Activated CD4-positive, alpha-beta T cell treated with anti-CD3 and anti-CD28 coated beads, Interleukin-2, amount 50 U/mL, for 1 hour (primary cell): ENCODE measurements at places on chromosomes 4 and X.

- DNase-seq = no peak
These were observed 125.1 kb upstream of the FRG1 start for GRCh38 chr4:189815404-189816192.

DNA sequence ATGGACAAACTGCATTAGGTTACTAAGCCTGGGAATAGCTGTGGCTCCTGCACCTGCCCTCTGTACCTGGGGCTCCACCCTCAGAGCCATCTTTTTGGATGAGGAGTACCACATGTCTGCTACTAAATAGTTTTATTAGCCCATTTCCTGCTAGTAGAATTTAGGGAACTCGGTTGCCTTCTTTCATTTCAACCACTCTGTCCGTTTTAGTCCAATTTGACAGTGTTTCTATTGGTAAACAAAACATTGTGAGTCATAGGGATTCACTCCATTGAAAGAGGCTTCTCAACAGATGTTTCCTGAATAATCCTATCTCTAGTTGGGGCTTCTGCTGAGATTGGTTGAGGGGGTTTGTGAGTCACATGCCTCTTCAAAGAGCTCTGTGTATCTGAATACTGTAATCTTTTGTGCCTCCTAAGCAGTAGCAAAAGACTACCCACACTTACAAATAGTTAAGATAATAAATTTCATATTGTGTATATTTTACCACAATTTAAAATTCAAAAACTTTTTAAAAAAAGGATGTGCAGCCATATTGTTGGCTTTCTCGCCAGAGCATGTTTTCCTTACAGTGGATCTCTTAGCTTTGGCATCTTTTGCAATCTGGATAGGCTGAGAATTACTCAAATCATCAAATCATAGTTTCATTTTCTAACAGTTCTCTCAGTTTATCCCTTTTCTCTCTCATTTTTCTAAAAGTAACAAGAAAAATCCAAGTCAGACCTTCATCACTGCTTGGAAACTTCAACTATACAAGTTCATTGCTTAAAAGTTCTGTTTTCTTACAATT is 9.9 kb downstream of the FAM200B start:
- DNase-seq = no peak

DNA sequence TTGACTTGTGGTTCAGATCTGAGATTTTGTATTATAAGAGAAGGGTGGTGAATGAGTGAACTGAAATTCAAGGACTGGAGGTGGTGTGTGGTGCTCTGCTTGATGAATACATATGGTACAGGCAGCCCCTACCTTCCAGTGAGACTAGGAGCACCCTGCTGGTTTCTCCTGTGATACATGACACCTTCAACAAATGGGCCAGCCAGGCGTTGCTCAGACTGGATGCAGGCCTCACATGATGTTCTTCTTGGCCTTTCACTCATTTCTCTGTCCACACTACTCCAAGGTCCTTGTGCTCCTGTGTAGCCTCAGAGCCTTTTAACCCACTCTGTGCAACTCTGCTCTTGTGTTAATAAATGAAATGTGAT is 67.2 kb downstream of the FNIP2 start:
- DNase-seq = no peak

DNA sequence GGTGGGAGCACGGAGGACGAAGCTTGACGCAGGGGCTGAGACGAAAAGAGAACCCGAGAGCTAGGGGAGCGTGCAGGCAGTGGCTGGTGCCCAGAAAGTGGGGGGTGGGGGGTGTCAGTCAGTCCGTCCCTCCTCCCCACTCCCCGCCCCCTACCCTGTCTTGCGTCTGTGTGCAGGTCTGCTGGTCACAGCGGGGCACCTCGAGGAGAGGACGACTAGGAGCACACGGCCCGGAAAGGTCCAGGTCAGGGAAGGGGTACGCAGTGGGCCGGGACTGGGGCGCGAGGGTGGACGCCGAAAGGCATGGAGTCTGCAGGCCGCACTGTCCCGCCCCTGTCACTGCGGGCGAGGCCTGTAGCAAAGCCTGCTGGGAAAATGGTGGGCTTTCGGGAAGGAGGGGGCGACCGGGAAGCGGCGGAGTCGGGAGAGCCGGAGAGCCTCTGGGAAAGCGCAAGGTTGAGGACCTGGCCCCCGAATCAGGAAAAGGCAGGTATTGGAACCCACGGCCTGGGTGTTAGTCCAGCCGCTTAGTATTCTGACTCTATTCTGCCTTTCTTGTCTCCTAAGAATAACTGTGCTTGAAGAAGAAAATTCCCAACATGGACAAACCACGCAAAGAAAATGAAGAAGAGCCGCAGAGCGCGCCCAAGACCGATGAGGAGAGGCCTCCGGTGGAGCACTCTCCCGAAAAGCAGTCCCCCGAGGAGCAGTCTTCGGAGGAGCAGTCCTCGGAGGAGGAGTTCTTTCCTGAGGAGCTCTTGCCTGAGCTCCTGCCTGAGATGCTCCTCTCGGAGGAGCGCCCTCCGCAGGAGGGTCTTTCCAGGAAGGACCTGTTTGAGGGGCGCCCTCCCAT is 769 bp downstream of the TCEAL1 start:
- peak; percentile 0 for DNase-seq

DNA sequence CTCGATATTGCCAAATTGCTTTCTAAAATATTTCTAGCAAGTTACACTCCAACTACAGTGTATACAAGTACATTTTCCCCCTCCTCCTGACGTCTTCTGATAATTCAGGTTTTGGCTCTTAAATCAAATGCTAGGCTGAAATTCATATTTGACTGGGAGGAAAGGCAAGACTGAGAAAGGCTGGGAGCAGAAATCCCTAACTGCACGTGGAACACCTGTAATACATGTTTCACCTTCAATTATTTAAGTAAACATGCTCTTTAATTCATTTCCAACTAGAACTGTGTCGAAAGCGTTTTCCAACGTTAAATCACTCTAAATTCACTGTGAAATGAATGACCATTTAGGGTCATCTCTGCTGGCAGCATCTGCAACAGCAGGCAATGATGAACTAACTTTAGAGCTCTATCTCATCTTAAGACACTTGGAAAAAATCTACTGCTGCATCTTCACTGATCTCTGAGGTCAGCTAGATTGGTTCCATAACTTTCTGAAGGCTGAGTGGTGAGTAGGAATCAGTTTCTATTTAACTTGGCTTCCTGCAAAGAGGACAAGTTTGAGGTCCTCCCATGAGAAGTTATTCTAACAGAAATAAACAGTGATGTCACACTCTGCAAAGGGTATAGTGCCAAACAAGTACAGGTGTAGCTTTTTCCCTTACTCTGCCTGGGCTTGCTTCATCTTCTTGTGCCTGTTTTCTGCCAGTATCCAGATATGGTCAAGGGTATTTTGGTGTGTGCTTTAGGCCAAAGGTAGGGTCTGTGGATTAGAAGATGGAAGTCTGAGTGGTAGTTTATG is 144.3 kb upstream of the PAK3 start:
- DNase-seq = no peak

- DNase-seq = no peak
These were observed 204.1 kb upstream of the DDX53 start for GRCh38 chrX:22795671-22796070.

- DNase-seq = no peak
These were observed 93.0 kb downstream of the ARHGAP10 start for GRCh38 chr4:147824884-147825283.

GRCh38 chr4:126267689-126268088 is 952.9 kb downstream of the FAT4 start:
- DNase-seq = no peak

DNA sequence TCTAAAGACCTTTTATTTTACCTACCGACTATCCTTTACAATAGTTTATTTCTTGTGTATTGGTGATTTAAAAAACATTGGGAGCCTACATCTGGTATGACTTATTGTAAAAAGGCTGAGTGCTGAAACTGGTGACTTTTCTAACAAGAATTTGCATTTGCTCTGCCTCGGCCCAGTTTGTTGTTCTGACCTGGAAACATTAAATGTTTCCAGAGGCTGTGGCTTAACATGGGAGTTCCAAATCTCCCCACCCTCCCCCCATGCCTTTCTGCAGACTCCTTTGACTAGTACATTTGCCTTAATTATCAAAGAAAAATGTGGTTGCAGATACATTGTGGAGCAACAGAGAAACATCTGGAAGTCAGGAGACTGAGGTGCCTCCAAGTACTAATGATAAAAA is 39.8 kb downstream of the SPCS3 start:
- no peak for DNase-seq

DNA sequence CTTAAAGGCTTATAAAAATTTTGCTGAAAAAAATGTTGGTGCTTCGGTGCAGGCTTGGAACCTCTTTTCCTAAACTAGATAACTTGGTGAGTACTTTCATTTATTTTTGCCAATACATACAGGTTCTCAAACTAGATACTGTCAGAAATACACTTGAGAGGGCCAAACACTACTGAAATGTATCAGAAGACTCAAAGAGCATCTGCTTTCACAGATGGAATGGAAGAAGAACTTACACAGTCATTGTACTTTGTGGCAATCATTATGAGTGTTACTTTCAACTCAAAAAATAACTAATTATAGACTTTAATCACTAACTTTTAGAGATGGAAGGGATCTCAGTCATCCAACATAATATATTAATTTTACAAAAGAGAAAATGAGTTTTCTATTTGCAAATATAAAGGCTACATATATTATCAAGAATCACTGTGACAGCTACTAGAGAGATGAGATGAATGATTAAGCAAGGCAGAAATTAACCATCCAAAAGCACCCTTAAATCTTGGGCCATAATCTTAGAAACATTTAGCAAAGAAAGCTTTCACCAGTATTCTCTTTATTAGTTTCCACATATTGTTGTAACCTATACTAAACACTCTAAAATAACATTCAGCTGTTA is 1.0 kb downstream of the ENAM start:
- DNase-seq = no peak

DNA sequence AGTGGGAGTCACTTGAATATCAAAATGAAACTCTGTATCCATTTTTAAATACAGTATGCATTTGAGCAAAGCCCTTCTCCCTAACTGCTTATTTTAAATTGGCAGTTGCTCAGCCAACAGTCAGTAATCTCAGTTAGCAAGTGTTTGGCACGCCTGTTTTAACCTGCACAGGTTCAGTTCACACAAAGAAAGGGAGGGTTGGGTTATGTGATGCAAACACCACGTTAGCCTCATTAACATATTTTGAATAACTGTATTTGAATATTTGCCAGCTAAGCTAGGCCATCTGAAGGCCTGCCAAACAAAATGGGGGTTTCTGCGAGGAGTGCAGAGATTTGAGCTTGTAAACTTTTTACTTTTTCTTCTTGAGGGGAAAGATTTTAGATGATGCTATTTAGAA is 19.8 kb downstream of the GAB1 start:
- DNase-seq = no peak

GRCh38 chrX:146602246-146602645 is 207.3 kb upstream of the CXorf51B start:
- no peak for DNase-seq

DNA sequence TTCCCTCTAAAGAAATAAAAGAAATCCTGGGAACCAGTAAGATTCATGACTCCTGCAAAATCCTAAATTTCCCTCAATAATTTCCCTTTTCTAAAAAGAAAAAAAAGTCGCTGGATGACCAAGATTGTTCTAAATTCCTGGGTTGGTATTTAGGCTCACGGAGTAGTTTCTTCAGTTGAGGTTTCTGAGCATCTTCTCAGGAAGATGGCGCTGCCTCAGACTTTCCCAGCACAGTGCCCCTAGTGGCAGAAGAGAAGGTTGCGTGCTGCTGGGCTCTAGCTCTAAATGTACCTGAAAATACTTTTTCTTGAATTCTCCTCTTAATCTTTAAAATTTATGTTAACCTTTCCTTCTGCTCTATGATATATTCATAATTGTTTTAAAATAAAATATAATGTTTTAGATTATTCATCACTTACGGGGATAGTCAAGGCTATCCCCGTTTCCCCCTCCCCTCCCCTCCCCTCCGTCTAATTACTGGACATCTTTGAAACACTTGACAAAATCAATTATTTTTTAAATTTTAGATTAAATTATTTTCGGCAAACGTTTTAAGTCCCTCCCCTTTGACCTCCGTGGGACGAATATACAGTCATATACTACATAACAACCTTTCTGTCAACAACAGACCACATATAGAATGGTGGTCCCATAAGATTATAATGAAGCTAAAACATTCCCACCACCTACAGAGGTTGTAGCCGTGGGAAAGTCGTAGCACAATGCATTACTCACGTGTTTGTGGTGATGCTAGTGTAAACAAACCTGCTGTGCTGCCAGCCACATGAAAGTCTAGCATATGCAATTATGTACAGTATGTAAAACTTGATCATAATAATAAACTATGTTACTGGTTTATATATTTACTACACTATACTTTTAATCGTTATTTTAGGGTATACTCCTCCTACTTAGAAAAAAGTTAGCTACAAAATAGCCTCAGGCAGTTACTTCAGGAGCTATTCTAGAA is 41.0 kb upstream of the GATB start:
- DNase-seq = peak; percentile 61

DNA sequence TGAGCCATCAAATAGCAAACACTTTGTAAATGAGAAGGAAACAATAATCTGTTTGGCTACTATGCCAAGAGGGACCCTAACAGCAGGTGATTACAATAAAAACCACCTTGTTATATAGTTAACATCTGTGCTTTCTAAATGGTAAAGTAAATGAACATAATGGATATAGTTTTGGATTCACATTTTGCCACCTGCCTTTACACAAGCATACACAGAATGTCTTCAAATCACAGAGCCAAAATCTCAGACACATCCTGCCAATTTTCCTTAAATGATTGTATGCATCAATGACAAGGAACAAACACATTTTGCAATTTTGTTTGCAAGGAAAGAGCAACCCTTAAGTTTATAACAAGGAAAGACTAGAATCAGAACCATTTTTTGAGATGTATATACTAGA is 334.2 kb downstream of the FSTL5 start:
- DNase-seq = no peak

- DNase-seq = no peak
These were observed 71.3 kb downstream of the EVC2 start for GRCh38 chr4:5636766-5637670.

GRCh38 chr4:118989098-118990080 is 100.7 kb downstream of the SYNPO2 start:
- no peak for DNase-seq

GRCh38 chr4:142563682-142564291 is 282.3 kb downstream of the INPP4B start:
- DNase-seq = no peak

DNA sequence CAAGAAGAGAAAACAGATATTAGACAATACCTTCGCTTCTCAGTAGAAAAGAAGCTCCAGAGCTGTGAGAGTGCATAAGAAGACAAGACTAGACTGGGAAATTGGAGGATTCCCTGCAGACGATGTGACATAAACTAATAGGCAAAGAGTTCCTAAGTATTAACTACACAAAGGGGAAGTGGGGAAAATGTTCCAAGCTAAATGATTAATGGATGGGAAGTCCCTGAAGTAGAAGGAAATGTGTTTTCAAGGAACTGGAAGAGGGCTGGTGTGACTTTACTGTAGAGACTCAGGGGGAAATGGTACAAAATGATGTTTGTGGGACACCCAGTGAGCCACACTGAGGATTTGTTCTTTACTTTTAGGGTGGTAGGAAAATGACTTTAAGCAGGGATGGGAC is 69.7 kb upstream of the DCLK2 start:
- DNase-seq = no peak

DNA sequence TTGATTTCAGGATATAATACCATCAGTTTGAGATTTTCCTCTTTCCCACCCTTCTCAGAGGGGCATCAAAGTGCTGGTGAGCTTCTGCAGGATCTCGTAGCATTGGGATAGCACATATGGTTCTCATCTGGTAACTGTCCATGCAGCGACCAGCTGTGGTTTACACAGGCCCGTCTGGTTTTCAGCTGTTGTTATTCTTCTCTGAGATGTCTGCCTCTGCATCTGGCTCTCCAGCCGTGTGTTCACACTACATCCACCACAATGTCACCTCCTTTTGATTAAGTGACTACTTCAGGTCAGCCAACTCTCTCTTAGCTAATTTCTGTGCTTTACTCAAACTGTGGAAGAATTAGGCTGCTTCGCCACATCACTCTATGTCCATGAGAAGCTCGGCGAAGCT is 676.7 kb upstream of the TENM3 start:
- DNase-seq = no peak
